ENCODE measurements at places on chromosomes 3 and 15.

DNA sequence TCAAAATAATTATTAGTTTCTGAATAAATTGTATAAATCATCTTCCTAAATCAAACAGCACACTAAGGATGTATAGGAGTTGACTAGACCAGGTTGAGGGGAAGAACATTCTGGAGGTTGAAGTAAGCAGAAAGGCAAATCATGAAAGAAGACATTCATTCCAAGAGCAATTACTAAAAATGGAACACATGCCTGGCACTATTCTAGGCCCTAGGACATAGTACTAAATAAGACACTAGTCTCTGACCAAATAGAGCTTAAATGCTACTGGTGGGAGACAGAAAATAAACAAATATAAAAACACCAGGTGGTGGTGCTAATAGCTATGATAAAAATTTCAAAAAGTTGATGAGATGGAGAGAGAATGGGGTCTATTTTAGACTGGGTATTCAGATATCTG lies 190.1 kb downstream of the TBC1D5 start:
- no peak for DNase-seq

GRCh38 chr3:62323241-62323640 lies 50.1 kb downstream of the FEZF2 start:
- DNase-seq = no peak

GRCh38 chr3:176867681-176868663 lies 329.3 kb downstream of the TBL1XR1 start:
- DNase-seq = no peak

- DNase-seq = no peak
Measured at GRCh38 chr15:94105760-94106159, 125.6 kb upstream of the MCTP2 start.

DNA sequence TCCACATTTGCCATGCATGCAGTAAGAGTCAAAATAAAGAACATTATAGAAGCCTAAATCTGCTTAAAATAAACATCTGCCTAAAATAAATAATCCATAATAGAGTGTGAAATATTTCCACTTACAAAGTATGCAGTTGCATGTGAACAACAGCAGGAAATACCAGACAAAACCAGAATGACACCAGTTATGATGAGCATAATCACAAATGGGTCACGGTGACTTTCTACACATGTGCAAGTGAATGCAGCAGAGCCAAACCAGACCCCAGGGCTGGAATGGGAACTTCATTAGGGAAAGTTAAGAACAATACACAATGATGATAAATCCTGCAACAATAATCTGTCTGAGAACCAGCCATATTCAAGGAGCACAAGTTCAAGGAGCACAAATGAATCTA lies 615.5 kb downstream of the ROBO2 start:
- DNase-seq = no peak

DNA sequence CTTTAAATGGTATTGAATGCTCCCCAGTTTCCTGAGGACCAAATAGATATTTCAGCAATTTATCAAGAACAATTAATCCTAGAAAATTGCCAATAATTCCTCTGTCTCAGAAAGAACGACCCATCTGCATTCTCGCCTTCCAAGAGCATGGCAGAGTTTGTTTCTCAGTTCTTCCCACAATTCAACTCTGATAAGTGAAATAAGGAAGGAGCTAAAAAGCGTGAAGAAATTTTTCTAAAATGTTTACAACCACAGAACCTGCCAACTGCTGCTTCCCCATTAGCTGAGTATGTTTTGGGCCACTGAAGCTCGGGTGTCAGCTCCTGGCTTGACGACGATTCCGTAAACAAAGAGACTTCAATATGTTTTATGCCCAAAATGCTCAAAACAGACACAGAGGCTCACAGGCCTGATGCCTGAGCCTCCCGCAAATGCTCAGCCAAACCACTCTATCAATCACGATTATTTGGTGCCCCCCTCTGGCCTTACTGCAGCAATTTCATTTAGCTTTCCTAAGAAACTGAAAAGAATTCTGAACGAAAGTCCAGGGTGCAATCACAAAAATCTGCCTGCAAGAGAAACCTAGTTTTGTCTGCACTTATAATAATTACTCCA lies 259.2 kb upstream of the CCDC54 start:
- no peak for DNase-seq

GRCh38 chr3:29004885-29005599 lies 275.8 kb upstream of the RBMS3 start:
- DNase-seq = no peak

DNA sequence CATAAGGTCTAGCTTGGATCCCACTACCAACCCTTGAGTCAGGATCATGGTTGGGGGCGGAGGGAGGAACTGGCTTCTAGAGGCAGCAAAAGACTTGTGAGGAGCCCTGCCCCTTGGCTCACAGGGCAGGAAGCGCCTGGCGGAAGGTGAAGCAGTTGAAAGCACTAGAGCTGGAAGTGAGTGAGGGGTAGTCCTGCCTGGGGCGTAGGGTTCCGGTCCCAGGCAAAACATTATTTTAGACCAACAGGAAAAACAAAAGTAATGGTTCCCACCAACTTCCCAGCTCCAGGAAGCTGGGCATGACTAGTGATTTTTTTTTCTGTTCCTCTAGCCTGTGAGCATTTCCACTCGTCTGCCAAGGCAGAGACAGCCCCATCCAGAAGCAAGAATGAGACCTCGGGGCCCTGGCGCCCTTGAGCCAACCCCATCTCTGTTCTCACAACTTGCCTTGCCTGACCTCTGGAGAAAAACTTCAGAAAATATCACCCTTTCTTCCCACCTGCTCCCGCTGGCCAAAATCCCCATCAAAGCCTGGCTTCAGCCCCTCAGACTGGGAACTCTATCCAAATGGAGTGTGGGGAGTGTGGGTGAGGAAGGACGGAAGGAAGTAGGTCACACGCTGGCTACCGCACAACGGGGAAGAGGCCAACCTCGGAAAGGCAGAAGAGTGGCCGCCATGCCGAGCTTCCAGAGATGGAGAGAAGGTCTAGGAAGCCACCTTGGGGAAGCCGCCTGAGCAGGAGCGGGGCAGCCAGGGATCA lies 57.5 kb downstream of the RBPMS2 start:
- no peak for DNase-seq

GRCh38 chr3:177512945-177513814 lies 315.9 kb upstream of the TBL1XR1 start:
- DNase-seq = no peak

DNA sequence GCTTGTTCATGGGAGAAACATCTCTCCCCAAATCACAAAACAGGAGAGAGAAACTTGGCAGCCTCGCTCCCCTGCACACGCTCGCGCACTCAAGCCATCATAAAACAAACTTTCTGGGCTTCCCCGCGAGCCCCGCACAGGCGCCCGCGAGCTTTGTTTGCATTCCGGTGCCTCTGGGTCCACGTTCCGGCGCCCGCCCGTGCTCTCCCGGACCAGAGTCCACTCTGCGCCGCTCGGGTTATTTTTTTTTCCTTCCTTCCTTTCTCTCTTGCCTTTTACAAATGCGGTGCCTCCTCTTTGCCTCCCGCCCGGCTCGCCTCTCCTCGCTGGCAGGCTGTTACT lies 363 bp downstream of the MAGI1 start:
- DNase-seq = no peak

- no peak for DNase-seq
Measured at GRCh38 chr3:42184651-42185443, 81.1 kb downstream of the CCK start.

- DNase-seq = no peak
Measured at GRCh38 chr3:149688122-149688757, 30.4 kb upstream of the WWTR1 start.

- DNase-seq = no peak
Measured at GRCh38 chr3:183149915-183150750, 12.4 kb downstream of the LAMP3 start.

DNA sequence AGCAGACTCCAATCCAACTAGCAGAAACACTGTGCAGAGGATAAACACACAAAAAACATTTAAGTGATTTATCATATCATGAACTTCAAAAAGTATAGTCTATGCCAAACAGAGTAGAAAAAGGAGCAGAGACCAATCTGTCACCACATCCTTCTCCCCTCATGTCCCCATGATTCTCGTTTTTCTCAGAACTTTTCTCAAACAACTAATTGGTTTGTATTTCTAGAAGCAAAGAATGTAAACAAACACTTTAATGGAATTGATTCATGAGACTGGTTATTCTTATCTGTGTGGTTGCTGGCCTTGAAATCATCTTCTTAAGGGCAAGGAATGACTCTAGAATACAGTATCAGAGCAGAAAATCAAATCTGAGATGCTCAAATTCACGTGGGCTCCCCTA lies 294.2 kb upstream of the THBS1 start:
- no peak for DNase-seq

DNA sequence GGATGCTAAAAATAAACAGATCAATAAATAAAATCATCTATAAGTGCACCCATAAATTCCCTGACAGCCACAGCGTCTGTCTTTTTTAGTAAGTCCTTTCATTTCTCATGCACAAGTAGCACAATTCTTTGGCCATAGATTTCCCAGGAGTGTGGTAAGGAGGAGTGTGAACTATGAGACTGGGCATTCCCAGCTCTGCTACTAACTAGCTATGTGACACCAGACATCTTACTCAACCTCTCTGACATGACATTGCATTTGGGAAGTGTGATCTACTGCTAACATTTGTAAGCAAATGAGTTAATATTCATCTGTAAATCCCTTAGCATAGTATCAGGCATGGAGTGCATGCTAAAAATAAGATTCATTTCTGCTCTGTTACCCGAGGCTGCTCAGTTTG lies 301.7 kb downstream of the NTRK3 start:
- no peak for DNase-seq

DNA sequence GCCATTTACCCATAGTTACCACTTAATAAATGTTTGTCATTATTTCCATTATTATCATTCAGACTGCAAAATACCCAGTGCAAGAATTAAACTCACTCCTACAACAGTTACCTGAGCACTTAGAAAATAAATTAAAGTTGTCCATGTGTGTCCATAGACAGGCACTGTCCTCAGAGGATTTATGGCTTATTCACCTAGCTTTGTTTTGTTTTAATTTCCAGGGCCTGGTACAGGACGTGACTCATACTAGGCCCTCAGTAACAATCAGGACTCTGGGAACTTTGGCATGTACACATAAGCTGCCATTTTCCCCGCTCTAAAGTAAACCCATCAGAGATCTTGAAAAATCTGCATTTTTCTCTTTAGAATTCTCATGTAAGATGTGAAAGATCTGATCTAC lies 458.5 kb upstream of the ARRDC4 start:
- DNase-seq = no peak

- DNase-seq = no peak
Measured at GRCh38 chr3:134378384-134378783, 4.1 kb upstream of the AMOTL2 start.

DNA sequence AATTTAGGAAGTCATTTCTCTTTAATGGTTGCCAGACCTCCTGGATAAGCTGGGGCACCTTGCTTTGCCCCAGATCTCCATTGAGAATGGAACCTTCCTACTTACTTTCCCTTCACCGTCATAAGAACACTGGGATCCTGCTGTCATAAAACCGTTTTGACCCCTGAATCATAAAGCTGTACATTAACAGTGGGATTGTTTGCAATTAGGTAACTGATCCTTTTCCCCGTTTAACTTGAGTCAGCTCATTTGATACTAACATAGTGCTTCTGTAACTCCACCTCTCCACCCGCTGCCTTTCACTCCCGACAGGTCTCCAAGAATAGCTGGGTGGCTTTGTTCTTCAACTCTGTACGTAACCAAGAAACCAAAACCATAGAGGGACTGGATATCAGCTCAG lies 308.2 kb upstream of the WNT5A start:
- DNase-seq = no peak

GRCh38 chr15:52520421-52520820 lies 8.3 kb downstream of the MYO5A start:
- no peak for DNase-seq

GRCh38 chr3:106348139-106348690 lies 479.4 kb upstream of the CBLB start:
- DNase-seq = no peak

DNA sequence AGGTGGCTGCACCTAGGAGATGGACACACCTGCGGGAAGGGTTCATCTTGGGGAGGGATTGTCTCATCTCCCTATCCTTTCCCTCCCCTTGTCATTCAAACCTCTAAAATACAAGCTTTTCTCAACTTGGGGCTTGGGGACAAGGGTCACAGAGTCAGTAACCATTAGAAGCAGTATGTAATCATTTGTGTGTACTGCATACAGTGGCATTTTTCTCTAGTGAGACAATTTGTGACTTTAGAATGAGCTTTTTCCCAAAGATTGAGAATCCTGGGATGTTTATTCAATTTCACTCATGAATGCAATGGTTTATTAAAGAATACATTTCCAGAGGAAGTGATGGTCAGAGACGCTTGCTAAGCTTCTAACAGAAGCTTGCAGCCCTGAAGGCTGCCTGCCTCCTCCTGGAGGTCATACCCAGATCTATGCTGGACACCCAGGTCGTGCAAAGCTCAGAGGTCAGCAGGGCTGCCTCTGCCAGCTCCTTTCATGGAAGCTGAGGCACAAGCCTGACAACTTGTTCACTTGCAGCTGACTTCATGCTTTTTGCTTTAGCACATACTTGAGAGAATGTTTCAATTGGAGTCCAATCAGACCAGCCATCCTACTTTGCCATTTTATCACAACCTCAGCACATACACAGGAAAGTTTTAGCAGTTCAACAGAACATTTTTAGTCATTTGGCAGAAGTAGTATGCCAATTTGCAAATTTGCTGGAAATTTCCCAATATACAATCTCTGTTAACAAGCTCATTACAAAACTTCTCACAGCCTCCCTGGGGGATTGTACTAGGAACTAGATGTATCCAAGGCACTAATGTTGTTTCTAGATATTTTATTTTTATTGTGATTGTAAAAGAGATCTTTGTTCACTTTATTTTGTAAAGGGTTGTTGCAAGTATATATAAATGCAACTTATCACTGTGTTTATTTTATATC lies 25.6 kb upstream of the ALDH1L1 start:
- DNase-seq = no peak

DNA sequence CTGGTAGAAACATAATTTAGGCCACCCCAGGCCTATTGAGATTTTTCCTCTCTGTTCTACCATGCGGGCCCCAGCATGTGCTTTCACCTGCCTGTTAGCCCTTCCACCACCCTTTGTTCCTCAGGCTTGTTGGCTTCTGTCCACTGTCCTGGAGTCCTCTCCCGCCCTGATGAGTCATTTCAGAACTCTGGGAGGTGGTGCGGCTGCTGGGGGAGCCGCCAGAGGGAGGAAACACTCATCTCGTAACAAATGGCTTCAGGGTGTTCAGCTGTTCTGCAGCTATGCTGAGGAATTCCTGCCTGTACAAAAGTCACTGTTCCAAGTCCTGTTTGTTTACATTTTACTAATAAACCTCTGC lies 36.3 kb downstream of the LRTM1 start:
- DNase-seq = no peak

Data from stimulated activated CD8-positive, alpha-beta memory T cell treated with anti-CD3 and anti-CD28 coated beads, Interleukin-7, amount 100 ng/mL, for 1 hour (primary cell).